ENCODE measurements at places on chromosomes 4 and X.

DNA sequence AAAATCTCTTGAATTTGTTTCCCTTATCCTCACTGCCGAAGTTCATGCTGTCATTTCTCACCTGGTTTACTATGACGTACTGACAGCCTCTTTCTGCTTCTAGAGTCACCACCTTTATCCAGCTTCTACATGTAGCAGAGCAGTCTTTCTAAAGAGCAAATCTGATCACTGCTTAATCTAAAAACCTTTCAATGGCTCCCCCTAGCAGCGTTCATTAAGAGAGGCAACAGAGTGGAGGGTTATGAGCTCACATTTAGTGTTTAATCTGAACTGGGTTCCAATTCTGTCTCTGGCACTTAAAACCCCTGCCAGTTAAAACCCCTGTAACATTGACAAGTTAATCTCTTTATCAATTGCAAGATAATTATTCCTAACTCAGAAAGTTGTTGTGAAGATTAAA, 4.4 kb downstream of the RBPJ start:
- H3K4me3 ChIP-seq: no peak overlapping the region
- no peaks in the 10 kb centered on the region for H3K4me1 ChIP-seq
- DNase-seq: peak; percentile 30
- no peaks in the 10 kb centered on the region for H3K36me3 ChIP-seq

GRCh38 chr4:66930206-66930605, 615.1 kb downstream of the CENPC start:
- no peak overlapping the region for H3K27ac ChIP-seq
- H3K27me3 ChIP-seq: no peaks in the 10 kb centered on the region
- no peak overlapping the region for H3K4me3 ChIP-seq
- DNase-seq: no peak
- H3K4me1 ChIP-seq: no peaks in the 10 kb centered on the region

DNA sequence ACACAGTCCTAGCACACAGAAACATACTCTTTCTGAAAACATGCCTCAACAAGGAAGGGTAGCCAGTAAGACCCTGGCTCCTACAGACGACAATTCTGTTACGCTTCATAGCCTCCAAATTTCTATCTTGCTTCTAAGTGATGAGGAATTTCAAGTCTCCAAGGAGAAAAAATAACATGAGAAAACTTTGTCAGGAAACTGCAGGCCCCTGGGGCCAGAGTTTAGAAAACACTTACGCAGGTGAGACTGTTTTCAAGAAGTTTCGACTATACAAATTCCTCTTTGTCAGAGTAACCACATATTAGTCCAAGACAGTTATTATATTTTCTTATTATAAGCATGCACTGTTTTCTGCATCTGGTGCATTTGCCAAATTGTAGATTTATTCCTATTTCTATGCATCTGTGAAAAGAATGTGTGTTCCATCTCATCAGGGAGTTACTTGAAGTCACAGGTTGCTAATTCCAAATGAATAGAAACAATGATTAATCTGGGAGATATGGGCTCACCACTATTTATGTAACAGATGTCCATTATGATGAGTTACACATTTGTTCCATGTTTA, 30.3 kb upstream of the HCCS start:
- H3K36me3 ChIP-seq: no peaks in the 10 kb centered on the region
- peak; percentile 69 for DNase-seq
- no peaks in the 10 kb centered on the region for H3K27me3 ChIP-seq
- H3K27ac ChIP-seq: no peak overlapping the region

- H3K27me3 ChIP-seq: no peaks in the 10 kb centered on the region
- H3K27ac ChIP-seq: no peak overlapping the region
- H3K4me3 ChIP-seq: no peak overlapping the region
- H3K36me3 ChIP-seq: no peaks in the 10 kb centered on the region
These were observed 95.4 kb upstream of the GPR50 start for GRCh38 chrX:151081016-151081415.

DNA sequence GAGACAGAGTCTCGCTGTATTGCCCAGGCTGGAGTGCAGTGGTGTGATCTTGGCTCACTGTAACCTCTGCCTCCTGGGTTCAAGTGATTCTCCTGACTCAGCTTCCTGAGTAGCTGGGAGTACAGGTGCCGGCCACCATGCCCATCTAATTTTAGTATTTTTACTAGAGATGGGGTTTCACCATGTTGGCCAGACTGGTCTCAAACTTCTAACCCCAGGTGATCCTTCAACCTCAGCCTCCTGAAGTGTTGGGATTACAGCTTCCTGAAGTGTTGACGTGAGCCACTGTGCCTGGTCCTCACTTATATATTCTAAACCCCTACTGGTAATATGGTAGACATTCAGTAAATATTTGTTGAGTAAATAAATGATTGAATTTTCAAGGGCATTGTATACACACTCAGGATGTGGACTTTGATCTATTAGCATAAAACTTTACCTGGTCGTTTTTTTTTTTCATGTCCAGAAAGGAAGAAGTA, 33.0 kb downstream of the MTHFD2L start:
- no peaks in the 10 kb centered on the region for H3K4me1 ChIP-seq
- H3K27ac ChIP-seq: no peak overlapping the region
- no peak for DNase-seq
- H3K27me3 ChIP-seq: no peaks in the 10 kb centered on the region
- H3K36me3 ChIP-seq: no peaks in the 10 kb centered on the region

DNA sequence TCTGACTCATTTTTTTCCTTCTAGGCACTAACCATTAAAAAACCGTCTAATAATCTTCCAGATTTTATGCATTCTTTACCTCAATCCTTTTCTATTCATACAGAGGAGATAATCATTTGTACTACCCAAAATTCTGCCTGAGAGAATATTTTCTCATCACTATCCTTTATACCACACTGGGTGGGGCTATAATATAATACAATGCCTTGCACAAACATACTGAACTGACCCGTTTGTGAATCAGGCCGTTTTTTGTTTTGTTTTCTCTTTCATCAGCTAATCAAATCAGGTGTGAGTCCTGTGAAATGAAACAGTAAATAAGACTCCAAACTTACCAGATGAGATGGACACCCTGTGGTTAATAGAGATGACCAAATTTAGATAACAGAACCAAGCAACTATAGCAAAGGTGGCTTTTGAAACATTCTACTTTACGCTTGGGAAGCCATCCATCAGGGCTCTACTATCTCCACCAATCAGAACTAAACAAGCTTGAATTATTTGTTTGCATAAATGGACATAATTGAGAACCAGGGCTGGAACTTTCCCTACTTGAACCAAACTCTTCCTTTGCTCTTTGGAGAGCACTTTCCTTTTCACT, 573.0 kb downstream of the GABRG1 start:
- DNase-seq: no peak
- no peaks in the 10 kb centered on the region for H3K36me3 ChIP-seq
- H3K4me1 ChIP-seq: no peaks in the 10 kb centered on the region
- no peak overlapping the region for H3K4me3 ChIP-seq
- no peak overlapping the region for H3K27ac ChIP-seq
- no peaks in the 10 kb centered on the region for H3K27me3 ChIP-seq
